NCI-H510A treated with DMSO at 0.1 percent for 48 hours (cell line): ENCODE measurements at places on chromosomes 12 and 14.

DNA sequence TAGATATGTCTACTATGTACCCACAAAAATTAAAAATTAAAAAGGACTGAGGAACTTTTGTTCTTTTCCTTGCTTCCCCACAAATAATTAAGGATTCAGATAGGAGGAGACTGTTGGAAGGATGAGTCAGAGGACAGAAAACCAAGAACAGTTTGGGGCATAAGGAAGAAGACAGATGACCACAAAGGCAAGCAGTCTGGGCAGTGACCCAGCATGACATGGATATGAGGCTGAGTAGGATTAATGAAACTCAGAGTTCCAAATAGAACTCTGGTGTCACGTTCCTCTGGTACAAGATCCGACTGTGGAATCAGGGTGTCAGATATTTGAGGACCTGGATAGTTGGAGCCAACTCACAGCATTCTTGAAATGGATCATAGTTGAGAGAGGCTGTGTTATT is 89.3 kb upstream of the SLC38A4 start:
- no peak for DNase-seq

DNA sequence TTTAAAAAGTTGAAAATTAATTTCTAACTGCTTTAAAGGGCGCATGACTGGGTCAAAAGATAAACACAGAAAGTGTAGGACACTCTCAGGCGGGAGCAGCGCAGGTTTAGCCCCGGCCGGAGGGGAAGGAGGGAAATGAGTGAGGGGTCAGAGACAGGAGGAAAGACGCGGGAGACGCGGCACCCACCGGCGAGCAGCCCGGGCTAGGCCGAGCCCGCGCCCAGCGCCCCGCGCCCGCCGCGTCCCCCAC is 591 bp downstream of the GXYLT1 start:
- DNase-seq = no peak

- DNase-seq = no peak
Measured at GRCh38 chr14:101502761-101503392, 58.4 kb upstream of the DIO3 start.

DNA sequence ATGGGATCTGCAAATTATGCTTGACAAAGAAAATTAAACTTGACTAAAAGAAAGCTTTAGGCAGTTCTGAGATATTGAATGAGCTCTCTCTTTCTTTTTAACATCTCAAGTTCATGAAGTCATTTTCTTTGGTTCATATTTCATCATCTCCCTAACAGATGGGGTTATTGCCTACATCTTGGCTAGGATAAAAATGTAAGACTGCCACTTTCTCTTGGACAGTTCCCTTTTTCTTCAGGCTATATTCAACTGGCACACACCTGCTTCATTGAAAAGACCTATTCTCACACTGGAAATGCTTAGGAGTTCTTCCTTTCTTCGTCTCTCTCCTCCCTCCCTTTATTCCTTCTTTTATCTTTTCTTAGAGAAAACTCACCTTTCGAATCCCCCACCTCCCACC is 355.9 kb upstream of the SEL1L start:
- no peak for DNase-seq

GRCh38 chr12:1670358-1671268 is 20.3 kb upstream of the ADIPOR2 start:
- DNase-seq = no peak

GRCh38 chr12:131363841-131364495 is 346.9 kb upstream of the SFSWAP start:
- DNase-seq = no peak

GRCh38 chr14:67423424-67423823 is 11.5 kb upstream of the PLEK2 start:
- DNase-seq = no peak

- no peak for DNase-seq
Measured at GRCh38 chr12:117699575-117699974, 269.2 kb downstream of the KSR2 start.

- DNase-seq = no peak
Measured at GRCh38 chr12:82757059-82757458, 70.4 kb downstream of the TMTC2 start.

- DNase-seq = no peak
Measured at GRCh38 chr12:63949902-63950301, 105.4 kb downstream of the SRGAP1 start.

DNA sequence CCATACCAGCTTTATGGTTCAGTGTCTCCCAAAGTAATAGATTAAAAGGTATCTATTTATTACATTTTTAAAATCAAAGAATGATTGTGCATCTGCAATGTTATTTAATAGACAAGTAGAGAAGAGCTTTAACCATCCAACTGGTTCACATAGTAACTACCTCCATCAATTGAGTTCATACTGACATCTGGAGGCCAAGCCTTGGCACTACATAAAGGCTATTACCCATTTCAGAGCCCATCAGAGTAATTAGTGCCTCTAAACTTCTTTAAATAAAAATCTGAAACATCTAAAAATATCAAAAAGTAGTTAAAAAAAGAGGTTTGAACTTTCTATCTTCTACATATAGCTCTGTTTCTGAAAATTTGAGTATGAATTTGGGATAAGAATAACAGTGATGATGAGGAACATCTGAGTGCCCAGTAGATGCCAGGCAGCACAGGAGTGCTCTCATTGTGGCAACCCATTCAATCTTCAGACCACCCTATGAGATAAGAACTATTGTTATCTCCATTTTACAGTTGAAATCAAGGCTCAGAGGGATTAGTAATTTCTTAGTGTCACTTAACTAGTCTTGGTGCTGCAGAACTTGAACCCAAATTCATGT is 132.9 kb upstream of the DAAM1 start:
- peak; percentile 71 for DNase-seq

DNA sequence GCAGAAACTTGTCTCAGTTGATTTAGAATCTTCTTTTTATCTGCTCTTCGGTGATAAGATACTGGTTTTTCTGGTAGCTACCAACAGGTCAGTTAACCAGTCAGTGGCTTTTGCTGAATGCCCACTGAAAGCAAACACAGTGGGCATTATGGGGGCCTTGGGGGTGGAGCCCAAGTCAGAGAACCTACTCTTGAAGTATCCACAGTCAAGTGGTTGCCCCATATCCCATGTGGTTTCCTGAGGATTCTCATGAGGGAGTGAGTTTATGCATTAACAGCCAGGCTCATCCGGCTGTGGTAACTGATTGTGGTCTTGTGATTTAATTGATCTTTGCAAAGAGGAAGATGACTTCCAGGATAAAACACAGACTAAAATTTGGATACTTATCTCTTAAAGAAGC is 83.7 kb downstream of the ST8SIA1 start:
- DNase-seq = no peak

- no peak for DNase-seq
Measured at GRCh38 chr14:89136587-89136986, 280.4 kb downstream of the FOXN3 start.

DNA sequence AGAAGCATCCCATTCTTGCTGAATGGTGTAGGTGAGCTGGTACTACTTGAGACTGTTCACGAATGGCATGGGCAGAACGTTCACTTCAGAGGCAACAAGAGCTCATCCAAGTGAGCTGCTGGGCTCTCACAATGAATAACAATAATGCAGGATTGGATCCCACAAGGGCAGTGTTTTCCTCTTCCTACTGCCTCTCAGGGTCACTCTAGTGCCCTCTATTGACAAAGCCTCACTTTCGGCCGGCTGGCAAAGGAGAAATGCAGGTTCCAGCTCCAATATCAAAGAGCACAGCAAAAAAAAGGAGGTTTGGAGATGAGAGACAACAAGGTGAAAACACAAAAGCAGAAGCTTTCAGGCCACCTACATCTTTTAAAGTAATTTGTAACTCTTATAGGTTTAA is 74.6 kb upstream of the MYF6 start:
- peak; percentile 24 for DNase-seq

GRCh38 chr12:122003651-122004611 is 17.8 kb upstream of the BCL7A start:
- no peak for DNase-seq

DNA sequence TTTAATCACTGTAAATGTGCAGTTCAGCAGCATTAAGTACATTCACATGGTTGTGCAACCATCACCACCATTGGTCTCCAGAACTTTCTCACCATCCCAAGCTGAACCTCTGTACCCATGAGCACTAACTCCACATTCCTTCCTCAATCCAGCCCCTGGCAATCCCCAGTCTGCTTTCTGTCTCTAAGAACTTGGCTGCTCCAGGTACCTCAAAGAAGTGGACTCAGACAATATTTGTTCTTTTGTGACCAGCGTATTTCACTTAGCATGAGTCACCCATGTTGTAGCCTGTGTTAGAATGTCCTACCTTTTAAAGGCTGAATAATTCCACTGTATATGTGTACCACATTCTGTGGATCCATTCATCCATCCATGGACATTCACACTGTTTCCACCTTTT is 64.6 kb downstream of the SLC24A4 start:
- no peak for DNase-seq

DNA sequence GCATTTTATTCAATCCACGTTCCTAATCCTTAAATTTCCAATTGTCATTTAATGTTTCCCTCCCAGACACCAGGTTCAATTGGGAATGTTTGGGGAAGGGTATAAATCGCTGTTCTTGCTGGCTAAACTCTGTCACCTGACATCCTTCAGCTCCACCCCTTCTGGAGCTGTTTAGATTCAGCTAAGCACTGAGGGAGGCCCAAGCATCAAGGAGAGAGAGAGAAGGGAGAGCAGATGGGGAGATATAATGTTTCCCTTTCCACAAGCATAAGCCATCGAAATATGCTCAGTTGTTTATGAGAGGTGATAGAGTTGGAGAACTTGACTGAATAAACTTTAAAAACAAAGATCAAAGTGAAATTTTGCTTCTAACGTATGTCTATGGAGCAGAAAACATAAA is 1.8 kb downstream of the ABCC9 start:
- no peak for DNase-seq

DNA sequence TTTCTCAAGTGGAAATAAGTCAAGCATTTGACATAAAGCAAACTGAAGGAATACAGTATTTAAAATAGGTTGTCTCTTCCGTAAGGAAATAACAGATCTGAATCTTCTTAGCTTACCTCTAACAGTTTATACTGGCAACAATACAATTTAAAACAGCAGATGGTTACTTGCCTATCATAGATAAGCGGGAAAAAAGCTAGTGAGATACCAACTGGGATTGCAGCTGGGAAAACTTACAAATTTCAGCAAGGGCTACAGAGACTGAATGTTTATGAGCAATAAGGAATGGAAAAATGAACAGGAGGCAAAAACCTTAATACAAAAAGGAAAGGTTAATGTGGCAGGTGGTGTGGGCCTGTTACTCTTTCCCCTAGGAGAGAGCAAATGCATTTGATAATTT is 220.0 kb downstream of the RASSF9 start:
- no peak for DNase-seq

DNA sequence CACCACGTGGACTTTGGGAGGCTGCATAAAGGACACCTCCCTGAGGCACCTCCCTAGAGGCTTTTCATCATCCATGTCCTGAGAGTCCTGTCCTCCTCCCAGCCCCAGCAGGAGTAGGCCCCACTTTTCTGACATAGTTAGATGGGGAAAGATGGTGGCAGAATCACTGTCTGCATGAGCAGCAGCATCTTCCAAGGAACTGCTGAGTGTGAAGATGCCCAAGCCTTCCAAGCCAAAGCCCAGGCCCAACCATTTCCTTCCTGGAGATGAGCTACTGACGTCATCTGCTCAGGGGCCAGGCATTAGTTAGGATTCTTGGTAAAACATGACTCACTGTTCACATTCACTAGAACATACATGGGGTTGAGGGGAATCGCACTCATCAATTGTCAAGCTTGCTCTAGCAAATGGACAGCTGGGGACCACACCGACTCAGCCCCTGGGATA is 37.3 kb downstream of the VDR start:
- DNase-seq = no peak

GRCh38 chr12:21894792-21895595 is 46.2 kb downstream of the ABCC9 start:
- no peak for DNase-seq

DNA sequence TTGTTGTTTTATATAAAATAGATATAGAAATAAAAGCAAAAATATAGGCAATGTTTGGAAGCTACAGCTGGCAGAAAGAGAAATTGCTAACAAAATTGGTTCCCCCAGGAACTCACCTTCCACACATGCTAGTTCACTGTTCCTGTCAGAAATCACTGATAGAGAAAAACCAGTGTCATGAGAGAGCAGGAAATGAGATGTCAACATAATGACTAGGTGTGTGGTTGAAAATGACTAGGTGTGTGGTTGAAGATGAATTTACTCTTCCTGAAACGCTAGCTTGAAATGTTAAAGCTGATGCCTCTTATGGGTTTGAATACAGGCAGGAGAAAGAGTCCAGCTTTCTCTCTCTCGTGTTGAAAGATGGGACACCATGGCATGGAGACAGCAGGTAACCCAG is 216.3 kb downstream of the C12orf42 start:
- peak; percentile 69 for DNase-seq

DNA sequence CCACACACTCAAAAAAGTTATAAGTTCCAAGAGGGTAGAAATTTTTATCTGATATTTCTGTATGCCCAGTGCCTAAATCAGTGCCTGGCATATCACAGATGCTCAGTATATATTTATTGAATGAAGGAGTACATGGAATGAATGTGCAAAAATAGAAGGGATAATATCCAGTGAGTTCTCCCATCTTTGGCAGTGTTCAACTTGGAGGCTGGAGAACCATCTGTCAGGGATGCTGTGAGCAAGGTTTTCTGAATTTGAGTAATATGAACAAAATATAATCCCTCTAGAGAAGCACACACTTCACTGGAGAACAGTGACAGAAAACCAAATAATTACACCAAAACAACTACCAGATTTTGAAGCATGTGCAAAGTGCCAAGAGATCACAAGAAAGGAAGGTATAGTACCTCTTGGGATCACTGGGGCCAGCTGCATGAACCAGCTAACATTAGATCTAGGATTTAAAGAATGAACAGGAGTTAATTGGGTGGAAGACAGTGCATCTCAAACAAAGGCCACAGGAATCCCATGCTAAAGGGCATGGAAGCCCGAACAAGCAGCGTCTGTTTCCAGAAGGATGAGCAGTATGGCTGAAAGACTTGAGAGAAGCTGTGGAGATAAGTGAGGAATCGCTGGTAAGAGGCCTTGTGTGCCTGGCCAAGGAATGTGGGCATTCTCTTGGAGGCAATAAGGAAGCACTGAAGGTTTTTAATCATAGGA is 11.5 kb downstream of the SLC8A3 start:
- no peak for DNase-seq

DNA sequence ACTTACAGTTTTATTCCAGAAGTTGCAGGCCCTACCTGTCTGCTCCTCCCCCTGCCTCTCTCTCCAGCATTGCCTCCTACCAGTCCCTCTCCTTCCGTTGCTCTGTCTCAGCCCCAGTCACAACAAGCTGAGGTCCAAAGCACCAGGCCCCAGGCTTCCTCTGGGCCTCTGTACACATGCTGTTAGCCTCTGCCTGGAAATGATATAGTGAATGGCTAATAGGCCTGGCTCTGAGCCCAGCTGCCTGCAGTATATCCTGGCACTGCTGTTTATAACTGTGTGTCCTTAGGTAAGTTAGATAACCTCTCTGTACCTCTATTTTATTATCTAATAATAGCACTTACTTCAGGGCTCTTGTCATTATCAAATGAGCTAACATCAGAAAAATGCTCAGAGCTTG is 114.9 kb upstream of the PWP1 start:
- DNase-seq = no peak

DNA sequence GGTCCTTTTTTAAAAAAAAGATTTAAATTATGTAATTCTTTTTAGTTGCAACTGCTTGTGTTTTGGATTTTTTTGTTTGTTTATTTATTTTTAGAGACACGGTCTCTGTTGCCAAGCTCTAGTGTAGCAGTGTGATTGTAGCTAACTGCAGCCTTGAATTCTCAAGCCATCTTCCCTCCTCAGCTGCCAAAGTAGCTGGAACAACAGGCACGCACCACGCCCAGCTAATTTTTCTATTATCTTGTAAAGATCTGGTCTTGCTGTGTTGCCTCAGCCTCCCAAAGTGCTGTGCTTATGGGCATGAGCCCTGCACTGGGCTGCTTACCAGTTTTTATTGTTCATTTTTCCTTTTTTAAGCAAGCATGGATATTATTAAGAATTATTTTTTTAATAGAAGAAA is 10.6 kb upstream of the ART4 start:
- DNase-seq = no peak
